ENCODE measurements at places on chromosomes 4 and X.
A peak's percentile ranks its signal among the peaks of the same experiment; 100 is the strongest.

GRCh38 chr4:64385220-64385619 lies 24.0 kb downstream of the TECRL start:
- no peak for DNase-seq

- DNase-seq = no peak
These were observed 21.6 kb downstream of the SH3KBP1 start for GRCh38 chrX:19865567-19866363.

GRCh38 chr4:1204828-1205585 lies 32.6 kb upstream of the SPON2 start:
- DNase-seq = no peak

DNA sequence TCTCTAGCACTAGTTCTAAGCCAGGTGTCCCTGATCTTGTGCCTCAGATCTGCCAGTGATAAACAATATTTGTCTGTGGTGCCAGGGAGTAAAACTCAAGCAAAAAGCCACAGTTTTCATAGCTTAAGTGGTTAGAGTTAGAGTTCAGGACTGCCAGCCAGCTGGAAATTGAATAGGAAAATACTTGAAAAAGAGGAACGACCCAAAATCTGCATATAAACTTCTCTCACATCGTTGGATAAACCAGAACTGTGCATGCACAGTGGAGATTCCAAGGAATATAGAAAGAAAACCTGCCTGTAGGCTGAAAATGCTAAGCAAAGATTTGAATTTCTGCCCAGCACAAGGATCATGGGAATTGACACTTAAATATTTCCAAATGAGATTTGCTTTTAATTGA lies 35.0 kb upstream of the GNPDA2 start:
- DNase-seq = no peak

DNA sequence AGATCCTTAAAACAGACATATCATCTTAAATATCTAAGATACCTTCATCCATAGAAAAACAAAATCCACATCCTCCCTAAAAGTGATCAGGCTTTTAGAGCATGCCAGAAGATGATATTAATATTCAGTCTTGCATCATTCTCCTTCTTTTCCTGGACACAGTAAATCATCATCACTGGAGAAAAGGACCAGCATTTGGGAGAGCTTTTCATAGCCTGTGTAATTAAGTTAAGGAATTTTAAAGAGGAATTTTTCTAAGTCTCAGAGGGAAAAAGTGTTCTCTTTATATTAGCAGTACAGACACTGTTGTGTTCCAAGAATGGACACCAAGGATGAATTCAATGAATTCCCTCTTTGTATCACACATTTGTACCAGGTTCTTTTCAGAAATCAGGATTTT lies 696 bp downstream of the SCRG1 start:
- peak; percentile 56 for DNase-seq

- DNase-seq = no peak
These were observed 47.5 kb downstream of the ATG4A start for GRCh38 chrX:108138814-108139702.

DNA sequence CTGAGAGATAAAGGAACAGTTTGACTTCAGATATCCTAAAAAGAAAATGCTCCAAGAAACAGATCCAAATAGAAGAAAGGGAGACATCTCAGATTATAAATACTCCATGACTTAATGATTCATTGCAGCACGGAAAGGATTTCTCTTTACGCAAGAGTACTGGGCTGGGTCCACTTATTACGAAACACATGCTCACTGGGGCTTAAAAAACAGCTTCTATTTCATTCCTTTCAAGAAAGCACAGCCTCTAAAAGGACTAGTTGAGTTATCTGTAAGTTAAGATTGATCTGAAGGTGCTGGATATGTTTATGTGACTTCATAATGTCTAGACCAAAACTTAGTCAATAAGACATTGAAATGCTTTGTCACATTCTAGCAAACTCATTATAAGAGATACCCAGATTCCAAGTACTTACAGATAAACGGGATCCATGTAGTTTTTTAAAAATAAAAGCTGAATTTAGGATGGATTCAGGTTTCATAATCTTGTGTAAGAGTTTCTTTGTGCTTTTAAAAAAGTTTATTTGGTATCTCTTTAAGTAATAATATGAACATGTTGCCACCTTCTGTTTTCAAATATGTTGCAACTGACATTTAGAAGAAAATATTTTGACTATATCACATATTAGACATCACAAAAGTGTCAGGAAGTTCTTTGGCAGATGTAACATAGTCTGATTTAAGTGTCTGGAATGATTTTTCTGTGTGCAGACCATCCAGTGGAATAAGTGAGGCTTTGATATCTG lies 109.5 kb upstream of the MYOZ2 start:
- peak; percentile 95 for DNase-seq

DNA sequence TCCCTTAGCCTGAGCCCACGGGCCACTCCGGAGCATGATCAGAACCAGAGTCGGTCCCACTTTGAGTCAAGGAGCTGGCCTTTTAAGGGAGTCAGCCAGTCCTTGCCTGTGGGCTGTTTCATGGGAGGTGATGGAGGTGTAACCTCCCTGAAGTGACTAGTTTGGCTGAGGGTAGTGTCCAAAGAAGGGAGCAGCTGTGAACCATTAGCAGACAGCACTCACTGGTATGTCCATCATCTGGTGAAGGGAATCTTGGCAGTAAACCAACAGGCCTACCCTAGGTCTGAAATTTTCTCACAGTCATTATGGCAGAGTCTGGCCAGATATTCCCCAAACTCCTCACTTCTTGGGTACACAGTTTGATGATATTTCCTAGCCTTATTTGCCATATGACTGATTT lies 12.3 kb upstream of the REPS2 start:
- DNase-seq = no peak

DNA sequence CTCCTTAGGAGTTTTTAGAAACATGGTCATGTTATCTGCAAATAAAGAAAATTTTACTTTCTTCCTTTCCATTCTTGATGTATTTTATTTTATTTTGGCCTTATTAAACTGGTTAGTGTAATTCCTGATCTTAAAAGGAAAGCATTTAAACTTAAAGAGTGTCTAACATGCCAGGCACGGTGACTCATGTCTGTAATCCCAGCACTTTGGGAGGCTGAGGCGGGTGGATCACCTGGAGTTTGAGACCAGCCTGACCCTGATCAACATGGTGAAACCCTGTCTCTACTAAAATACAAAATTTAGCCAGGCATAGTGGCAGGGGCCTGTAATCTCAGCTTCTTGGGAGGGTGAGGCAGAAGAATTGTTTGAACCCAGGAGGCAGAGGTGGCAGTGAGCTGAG lies 281.3 kb downstream of the PTTG2 start:
- DNase-seq = no peak

GRCh38 chr4:128649575-128650205 lies 159.8 kb upstream of the JADE1 start:
- no peak for DNase-seq

- peak; percentile 88 for DNase-seq
These were observed 94.7 kb downstream of the SEL1L3 start for GRCh38 chr4:25767877-25768725.

DNA sequence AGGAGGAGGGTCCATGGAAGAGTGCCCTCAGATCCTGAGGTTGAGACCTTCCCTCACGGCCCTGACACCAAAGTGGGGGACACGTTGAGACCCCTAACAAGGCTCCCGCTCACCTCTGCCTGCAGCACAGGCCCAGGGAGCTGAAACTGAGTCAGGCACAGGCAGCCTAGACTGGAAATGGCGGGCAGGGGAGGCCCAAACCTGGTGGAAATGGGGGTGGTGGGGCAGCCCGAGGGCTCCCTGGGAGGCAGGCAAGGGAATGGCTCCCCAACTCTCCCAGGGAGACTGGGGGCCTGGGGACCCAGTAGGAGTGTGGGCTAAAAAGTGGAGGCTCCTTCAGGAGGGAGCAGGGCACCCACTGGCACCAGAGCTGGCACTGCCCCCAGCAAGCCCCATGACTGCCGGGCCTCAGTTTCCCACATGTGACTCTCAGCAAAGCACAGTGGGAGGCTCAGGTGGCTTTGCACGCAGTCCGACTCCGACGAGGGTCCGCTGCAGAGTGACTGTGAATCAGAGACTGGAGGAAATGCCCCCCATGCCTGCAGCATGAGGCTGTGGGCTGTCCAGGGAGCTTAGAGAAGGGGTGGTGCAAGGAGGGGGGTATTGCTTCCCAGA lies 5.9 kb downstream of the NKX1-1 start:
- DNase-seq = no peak

DNA sequence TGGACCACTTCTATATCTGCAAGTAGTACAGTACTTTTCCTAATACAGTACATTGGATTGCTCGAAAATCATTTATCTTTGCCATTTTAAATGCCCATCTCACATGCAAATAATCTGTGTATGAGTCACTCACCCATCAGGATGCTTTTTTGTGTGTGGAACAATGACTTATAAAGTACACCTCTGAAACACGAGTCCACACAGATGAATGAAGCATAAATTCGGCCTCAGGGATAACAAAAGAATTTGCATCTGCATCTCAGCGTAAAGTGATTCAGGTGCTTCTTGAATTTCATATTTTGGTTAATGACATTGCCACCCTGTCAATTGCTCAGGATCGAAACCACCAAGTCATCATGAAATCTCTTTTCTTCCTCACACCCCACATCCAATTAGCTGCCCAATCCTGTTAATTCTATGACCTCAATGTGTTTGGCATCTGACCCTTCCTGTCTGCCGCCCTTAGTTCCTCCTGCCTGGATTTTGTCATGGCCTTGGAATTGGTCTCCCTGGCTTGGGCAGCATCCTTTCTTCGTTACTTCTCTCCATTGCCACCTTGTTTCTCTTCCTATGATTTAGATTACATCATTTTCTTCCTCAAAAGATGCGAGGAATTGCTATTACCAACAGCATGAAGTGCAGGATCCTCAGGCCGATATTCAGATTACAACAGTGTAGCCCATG lies 161.6 kb upstream of the MID1 start:
- DNase-seq = no peak

DNA sequence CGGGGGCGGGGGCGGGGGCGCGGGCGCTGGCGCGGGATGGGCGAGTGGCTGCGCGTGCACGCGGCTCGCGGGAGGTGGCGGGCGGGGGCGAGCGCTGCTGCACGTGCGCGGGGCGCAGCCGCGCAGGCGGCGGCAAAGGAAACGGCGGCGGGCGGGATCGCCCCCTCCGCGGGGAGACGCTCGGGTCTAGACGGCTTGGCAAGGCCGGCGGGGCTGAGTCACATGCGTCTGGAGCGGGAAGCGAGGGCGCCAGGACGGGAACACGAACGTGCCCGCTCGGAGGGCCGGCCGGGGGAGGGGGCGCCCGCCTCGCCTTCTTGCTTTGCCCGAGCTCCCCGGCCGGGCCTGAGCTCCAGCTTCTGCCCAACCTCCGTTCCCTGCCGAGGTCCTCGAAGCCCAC lies 4.3 kb upstream of the HAUS7 start:
- DNase-seq = peak; percentile 82

GRCh38 chr4:81606801-81607501 lies 135.2 kb upstream of the RASGEF1B start:
- peak; percentile 44 for DNase-seq

- DNase-seq = no peak
These were observed 300.7 kb downstream of the ARAP2 start for GRCh38 chr4:35943606-35944005.

DNA sequence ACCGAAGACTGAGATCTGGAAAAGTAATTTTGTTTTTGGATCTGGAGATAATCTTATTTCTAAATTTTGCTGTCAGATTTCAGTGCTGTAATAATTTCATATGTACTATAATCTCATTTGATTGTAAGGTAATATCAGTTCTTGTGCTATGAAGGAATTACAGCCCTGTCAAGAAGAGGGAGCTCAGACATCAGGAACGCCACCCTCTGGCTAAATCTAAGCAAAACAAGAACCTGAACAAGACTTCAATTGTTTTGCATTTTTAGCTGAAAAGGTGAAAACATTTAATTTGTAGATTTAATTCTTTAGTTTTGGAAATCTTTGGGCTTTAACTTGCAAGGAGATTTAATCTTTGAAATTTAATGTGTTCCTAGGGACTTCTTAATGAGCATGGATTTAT lies 525.4 kb upstream of the HS3ST1 start:
- peak; percentile 24 for DNase-seq

GRCh38 chr4:742096-742741 lies 36.6 kb downstream of the PCGF3 start:
- no peak for DNase-seq

GRCh38 chr4:18578307-18578706 lies 556.8 kb upstream of the LCORL start:
- no peak for DNase-seq

- DNase-seq = no peak
These were observed 1.1 kb downstream of the UVSSA start for GRCh38 chr4:1348014-1348513.

- no peak for DNase-seq
These were observed 79.4 kb downstream of the SLC10A6 start for GRCh38 chr4:86769794-86770193.

DNA sequence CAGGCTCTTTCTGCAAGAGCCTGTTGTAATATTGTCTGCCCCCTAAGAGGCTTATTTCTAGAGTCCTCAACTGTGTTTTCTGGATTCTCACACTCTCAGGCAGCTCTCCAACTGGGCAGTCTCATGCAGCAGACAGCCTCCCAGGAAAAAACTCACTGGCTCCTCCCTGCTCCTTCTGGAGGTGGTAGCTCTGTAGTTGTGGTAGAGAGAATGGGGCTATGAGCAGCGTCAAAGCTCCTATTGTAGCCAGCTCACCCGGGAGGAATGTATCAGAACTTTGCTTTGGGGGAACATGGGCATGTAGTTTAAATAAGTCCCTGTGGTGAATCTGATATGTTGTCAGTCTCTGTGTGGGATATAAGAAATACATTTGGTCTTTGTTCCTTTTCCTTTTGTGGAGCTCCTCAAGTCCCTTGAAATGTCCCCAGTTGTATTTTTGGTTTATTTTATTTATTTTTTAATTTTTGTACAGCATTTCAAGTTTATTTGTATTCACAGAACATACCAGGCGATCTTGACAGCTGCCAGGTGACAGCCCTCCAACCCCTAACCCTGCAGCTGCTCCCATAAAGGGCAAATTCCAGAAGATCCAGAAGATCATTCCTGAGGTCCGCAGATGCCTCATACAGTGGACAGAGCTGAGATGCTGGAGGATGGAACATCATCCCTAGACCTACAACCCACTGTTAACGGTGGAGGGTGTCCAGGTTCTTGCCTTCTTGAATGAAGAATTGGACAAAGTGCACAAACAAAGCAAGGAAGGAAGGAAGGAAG lies 45.7 kb downstream of the TRIM61 start:
- DNase-seq = no peak

All from umbilical cord (tissue), 2 donors.